ENCODE measurements at places on chromosomes 2 and 18. TPM values are rescaled to one million over a fixed set of nuclear protein-coding genes. Genes with fewer than 3 reads are reported as not detected.

AQP12A gene
- not detected for total RNA-seq

AP1S3 gene
- 2.7 TPM for total RNA-seq

GKN2 gene
- not detected for total RNA-seq

GRHL1 gene
- total RNA-seq, result 4.1 TPM

MERTK gene
- 7.2 TPM for total RNA-seq

EDAR gene
- total RNA-seq, result not detected

KATNAL2 gene
- 2.0 TPM for total RNA-seq
